NB4 (cell line): ENCODE measurements at places on chromosomes 4 and X.

DNA sequence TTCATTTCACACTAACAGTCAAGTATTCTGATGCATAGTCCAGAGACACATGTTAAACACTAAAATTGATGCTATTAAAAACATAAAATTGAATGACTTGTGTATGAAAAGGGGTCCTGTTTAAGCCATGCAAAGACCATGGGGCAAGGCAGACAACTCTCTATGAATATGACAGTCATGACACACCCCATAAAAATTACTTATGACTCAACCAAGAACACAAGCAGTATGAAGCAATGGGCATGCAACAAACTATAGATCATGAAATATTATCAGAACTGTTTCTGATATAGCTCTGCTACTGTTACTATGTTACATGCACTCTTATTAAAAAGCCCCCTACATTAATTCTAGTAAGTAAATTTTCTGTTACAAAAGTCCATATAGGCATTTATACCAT is 57.5 kb upstream of the ZCCHC13 start:
- DNase-seq = peak; percentile 21

- no peak for DNase-seq
These were observed 47.6 kb downstream of the CCNG2 start for GRCh38 chr4:77204621-77205020.

DNA sequence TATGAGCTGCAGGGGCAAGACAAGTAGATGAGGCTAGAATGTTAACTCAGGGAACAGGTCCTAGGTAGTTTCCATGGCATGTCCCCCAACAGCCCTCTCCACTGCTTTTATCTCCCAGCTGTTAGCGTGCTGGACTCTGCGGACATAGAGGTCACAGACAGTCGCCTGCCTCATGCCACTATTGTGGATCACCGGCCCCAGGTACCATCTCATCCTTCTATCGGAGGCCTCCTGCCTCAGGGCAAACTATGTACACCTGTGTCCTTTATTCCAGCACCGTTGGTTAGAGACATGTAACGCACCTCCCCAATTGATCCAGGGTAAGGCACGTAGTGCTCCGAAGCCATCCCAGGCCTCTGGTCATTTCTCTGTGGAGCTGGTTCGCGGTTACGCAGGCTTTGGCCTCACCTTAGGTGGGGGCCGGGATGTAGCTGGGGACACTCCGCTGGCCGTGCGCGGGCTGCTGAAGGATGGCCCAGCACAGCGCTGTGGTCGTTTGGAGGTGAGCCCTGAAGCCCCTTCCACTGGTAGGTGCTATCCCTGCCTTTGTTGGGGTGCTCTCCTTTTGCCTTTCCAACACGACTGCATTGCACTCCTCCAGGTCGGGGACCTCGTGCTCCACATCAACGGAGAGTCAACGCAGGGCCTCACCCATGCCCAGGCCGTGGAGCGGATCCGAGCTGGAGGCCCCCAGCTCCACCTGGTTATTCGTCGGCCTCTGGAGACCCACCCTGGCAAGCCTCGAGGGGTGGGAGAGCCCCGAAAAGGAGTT is 2.2 kb downstream of the MAGIX start:
- DNase-seq = no peak

DNA sequence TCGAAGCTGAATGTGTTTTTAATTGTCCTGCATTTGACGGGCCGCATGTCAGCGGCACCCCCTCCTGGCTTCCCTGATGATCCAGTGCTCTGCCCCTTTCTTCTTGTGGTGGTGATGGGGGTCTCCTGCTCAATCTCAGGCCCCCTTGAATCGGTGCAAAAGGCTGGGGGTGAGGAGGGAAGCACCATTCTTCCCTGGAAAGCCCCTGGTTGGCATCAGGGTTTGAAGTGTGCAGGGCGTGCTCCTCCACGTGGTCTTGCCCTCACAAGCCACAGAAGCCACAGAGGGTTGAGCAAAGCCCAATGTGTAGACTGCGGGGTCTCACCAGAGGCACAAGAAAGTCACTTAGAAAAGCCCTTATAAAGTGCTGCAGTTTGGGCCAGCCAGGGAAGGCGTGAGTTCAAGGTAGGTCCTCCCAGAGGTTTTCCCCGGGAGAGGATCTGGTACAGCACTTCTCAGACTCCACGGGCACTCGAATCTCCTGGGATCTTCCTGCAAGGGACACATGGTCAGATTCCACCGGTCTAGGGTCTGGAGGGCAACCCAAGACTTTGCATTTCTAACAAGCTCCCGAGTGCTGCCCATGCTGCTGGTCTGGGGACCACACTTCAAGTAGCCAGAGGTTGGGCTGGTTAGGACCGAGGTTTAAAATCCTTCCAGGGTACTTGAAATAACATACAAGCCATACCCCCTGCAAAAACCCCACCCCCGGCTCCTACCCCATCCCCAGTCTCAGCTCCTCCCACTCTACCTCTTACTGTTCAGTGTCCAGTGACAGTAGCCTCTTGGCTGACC is 35.1 kb downstream of the PSAPL1 start:
- no peak for DNase-seq

GRCh38 chr4:36914106-36914505 is 330.4 kb upstream of the NWD2 start:
- DNase-seq = no peak

- DNase-seq = no peak
These were observed 16.4 kb downstream of the SCARB2 start for GRCh38 chr4:76197031-76197743.

- peak; percentile 2 for DNase-seq
These were observed 58.4 kb upstream of the PNPLA4 start for GRCh38 chrX:7985568-7985967.

DNA sequence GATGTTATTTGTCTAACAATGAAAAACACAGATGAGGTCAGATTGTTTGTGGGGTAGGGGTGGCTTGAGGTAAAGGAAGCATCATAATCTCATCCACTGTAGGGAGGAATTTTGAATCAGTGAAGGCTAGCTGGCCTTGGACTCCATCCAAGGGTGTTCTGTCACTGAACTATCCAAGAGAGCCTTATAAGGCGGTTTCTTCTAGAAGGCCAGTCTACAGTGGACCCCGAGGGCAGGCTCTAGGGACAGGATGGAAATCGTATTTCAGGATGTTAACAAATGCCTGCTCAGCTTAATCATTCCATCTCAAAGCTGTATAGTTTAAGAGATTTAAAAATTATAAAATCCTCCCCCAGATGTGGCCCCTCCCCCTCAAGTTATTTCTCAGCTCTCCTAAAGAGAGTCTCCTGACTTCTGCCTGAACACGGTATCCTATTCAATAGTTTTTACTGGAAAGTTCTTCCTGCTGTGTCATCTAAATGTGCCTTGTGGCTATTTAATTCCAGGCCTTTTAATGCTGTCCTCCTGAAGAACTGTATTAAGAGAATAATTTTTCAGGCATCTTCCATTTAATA is 8.0 kb downstream of the IGFBP7 start:
- no peak for DNase-seq

GRCh38 chr4:72326692-72327632 is 242.1 kb downstream of the ADAMTS3 start:
- DNase-seq = peak; percentile 30

- no peak for DNase-seq
These were observed 227.8 kb downstream of the CPE start for GRCh38 chr4:165606465-165607205.
